Gastrocnemius medialis (tissue), 4 donors: ENCODE measurements at places on chromosomes 1 and 21. TPM values are rescaled to one million over a fixed set of nuclear protein-coding genes. Genes with fewer than 3 reads are reported as not detected.

MYCL gene
- not detected for total RNA-seq

GRCh38 chr1:36223381-36223995 is 755 bp upstream of the THRAP3 start:
- DNase-seq, result no peak

HES5 gene
- 0.49 TPM for total RNA-seq

- no peak for DNase-seq
Measured at GRCh38 chr1:185644531-185644930, 89.7 kb upstream of the HMCN1 start.

DNA sequence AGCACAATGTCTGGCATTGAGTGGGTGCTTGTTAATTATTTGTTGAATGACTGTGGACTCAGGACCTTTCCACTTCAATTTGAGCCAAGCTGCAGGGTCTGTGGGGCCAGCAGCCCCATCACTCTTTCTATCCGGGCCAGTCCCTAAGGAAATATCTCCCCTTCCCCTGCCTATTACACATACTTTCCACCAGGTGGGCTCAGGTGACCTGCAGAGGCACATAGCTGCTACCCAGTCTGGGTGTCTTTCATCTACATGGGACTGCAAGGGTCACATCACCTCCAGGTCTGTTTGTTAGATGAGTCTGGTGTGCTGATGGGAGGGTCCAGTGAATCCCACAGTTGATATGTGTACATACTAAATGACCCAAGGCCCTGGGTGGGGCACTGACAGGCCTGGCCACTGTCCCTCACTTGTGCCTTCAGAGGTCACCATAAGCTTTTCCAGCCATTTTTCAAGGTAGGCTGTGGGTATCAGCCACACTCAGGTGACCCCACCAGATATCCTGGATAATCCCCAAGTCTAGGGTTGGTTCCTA is 59.5 kb upstream of the KDM4A start:
- no peak for DNase-seq

- no peak for DNase-seq
Measured at GRCh38 chr1:29706936-29707335, 470.6 kb downstream of the PTPRU start.

GRCh38 chr1:235902677-235903542 is 36.2 kb upstream of the LYST start:
- no peak for DNase-seq

DNA sequence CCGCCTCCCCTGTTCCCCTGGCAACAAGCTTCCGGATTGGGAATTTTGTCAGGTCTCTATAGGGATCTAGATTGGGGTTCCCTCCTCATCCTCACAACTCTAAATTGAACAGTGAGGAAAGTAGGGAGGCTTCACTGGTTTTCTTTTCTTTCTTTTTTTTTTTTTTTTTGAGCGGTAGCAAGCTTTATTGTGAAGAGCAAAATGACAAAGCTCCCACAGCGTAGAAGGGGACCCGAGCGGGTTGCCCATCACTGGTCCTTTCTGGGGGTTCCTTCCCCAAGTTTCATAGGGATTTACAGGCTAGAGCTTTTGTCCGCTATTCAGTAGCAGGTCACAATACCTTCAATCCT is 10.3 kb downstream of the ARHGEF2 start:
- no peak for DNase-seq

DNA sequence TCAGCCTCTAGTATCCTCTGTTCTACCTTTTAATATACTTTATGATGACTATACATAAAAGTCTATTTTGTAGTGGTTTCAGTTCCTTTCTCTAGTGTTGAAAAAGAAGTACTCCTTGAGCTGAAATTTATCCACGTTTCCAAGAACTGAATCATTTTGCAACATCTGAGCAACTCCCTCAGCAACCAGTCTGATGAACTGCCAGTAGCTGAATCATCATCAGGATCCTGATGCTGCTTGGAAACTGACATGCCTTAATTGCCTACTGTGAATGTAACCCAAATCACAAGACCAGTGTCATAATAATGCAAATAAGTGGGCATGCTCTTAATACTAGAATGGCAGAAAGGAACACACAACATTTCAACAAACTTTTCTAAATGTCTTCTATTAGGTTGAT is 103.3 kb downstream of the CYYR1 start:
- peak; percentile 4 for DNase-seq

- DNase-seq, result no peak
Measured at GRCh38 chr1:80639777-80640533, 1160.8 kb upstream of the ADGRL2 start.

PMF1 gene
- 73.3 TPM for total RNA-seq

DNA sequence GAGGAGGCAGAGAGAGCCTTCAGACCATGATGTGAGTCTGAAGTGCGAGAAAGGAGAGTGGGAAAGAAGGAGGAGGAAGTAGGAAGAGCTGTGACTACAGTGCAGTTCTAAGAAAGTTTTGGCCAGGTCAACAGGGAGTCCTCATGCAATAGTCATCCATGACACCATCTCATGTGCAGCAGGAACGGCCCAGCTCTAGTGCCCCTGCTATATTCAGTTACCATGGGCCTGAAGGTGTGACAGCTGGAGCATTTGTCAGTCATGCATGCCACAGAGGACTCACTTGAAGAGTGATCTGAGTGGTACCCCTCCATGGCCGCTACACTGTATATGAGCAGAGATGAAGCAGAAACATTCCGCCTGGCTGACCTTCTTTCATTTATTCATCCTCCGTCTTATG is 77.9 kb downstream of the OMA1 start:
- no peak for DNase-seq

DNA sequence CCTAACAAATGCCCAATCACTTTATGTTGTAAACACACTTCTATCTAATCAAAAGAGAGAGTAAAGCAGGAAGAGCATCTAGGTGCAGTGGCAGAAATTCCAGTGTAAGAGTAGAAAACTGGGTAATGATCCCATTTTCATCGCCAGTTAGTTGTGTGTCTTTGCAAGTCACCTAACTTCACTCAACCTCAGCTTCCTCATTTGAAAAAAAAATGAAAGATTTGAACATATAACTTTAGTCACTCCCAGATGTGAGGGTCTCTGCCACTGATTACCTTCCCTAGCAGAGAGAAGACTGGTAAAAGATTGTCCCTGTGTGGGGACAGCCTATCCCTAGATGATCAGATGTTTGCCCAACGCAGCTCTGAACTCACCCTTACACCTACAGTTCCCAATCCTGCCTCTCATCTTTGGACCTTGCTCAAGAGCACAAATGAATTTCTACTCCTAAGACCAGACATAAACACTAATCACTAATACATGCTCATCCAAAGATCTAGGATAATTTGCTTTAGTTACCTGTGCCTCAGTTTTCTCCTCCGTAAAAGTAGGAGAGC is 25.2 kb upstream of the DUSP23 start:
- no peak for DNase-seq

- DNase-seq, result no peak
Measured at GRCh38 chr1:66757722-66758240, 5.5 kb downstream of the DYNLT5 start.

CAPN8 gene
- not detected for total RNA-seq

DNA sequence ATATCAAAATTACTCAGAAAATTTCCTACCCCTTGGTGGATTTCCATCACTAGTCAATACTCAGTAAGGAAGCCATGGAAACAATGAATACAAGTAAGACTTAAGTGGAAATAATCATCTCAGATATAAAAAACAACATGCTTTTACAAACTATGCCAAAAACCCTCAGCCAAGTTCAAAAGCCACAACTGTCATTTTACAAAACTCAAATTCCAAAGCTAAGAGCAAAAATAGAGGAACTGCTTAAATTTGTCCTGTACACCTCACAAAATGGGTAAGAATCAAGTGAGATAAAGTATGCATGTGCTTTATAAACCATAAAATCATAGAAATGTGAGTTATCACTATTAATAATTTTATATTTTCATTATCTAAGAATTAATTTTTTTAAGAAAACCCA is 9.6 kb downstream of the TMCO1 start:
- DNase-seq, result no peak

GRCh38 chr1:220925707-220926106 is 46.5 kb downstream of the HLX start:
- no peak for DNase-seq

RALGPS2 gene
- 1.5 TPM for total RNA-seq

DNA sequence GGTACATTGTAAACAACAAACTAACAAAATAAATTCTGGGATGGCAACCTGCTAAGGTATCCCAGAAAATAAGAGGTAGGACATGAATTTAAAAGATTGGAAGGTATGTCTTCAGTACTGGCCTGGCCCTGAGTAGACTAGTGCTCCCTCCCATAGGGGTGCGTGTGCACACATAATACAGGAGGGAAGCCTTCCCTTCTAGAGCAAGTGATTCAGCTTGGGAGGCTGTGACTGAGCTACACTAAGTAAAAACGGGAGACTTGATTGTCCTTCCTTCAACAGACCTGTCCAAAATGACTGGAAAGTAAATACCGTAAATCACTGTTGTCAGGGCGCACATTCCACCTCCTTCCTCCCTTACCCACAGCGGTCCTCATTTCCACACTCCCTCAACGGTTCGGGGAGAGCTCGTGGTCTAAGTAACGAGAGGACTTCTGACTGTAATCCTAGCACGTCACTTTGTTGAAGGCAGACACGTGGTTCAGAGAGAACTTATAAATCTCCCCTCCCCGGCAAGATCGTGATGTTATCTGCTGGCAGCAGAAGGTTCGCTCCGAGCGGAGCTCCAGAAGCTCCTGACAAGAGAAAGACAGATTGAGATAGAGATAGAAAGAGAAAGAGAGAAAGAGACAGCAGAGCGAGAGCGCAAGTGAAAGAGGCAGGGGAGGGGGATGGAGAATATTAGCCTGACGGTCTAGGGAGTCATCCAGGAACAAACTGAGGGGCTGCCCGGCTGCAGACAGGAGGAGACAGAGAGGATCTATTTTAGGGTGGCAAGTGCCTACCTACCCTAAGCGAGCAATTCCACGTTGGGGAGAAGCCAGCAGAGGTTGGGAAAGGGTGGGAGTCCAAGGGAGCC is at the start of gene TGFB2:
TSS of gene TGFB2 (plus strand) at position 523 of the 859 bp plus-strand sequence. CDS start 1,366 bp downstream, outside the sequence.
- peak; percentile 70 for DNase-seq

TNFRSF1B gene
- total RNA-seq, result 22.8 TPM

GRCh38 chr21:34046917-34047316 is 26.5 kb upstream of the MRPS6 start:
- no peak for DNase-seq

GRCh38 chr1:57407928-57408327 is 15.9 kb downstream of the DAB1 start:
- no peak for DNase-seq

PGLYRP3 gene
- not detected for total RNA-seq
